ENCODE measurements at places on chromosomes 7 and 10.

DNA sequence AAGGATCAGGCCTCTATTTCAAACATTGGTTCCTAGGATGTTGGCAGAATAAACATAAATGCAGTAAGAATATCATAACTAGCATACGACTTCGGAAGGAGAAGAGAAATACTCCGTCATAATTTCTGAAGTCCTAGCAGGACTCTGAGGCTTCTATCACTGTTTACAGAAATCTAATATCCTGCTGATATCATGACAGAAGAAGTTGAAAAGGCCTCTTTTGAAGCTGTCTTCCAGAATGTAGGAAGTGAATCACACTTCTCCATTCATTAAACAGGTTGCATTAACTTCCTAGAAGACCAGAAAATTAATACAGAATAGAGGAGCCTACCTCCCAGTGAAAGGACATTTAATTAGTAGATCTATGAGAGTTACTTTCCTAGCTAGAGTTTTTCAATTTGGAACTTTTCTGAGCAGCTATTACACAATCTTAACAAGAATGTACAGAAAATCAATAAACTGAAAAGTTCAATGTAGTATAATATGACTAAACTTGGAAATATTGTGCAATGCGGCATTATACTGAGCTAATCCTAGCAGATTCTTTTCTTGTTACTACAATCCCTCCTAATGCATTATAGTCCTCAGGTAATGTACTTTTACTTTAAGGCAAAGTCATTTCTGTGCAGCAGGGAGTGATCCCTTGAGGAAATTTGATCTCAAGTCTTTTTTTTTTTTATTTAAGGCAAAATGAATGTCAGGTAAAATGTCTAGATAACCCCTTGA is 622.6 kb upstream of the CELF2 start:
- DNase-seq, result no peak

- DNase-seq, result no peak
These were observed 83.5 kb downstream of the OTUD1 start for GRCh38 chr10:23522345-23522744.

GRCh38 chr10:71971769-71972555 is 7.8 kb downstream of the CHST3 start:
- DNase-seq, result no peak

- DNase-seq, result no peak
These were observed 208.9 kb downstream of the DNAJB6 start for GRCh38 chr7:157545681-157546060.

DNA sequence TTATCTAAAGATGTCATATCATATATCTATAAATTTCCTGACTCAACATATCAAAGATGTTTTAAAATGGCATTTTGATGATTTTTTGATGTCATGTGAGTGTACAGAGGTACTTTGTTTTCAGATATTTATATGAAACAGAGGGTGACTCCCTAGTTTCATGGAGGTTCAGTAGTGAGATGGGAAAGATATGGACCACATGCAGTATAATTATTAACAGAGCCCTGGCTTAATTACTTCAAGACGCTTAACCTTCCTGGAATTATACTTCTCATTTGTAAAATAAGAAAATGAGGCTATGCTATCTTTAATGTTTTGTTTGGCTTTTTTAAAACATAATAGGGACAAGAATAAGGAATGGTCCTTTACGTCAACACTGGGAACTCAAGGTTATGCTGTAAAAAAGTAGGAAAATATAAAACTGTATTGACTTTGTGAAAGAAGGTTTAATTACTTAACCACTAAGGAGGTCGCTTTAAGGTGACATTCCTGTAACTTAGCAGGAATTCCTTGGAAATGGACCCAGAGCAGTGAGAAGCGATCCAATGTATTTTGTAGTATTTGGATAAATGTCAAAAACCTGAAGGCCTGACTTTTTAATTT is 821.0 kb upstream of the IGFBP3 start:
- DNase-seq, result no peak

GRCh38 chr7:44434201-44434600 is 56.3 kb downstream of the NUDCD3 start:
- no peak for DNase-seq

DNA sequence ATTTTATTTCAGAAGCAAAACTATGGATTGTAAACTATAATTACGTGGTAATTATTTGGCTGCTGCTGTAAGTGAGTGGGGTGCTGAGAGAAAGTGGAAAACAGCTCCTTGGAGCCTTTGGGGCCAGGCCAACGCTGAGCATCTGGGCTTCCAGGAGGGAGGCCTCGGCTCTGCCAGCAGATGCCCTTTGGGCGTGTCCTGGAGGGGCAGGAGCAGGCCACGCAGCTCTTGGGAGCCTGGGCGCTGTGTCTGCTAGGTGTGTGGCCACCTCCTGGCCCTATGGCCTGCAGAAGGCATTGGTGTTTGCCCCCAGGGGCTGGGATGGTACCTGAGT is 423.3 kb downstream of the GLRX3 start:
- DNase-seq, result no peak

DNA sequence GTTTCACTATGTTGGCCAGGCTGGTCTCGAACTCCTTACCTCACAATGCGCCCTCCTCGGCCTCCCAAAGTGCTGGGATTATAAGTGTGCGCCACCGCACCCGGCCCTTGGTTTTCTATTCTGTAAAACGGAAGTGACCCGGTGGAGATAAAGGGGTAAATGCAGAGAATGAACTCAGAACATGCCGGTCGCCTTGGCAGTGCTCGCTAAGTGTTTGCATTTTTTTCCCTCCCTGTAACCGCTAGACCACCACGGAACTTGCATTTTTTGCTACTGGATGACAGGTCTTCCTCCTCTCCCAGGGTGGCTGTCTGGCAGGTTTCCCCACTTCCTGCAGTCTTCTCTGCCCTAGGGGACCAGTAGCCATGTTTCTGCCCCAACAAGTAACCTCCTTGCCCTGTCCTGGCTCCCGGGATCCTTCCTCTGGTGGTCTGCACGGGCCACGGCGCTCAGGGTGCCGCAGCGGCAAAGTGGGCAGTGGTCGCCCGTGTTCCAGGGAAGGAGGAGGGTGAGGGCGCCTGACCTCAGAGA is 18.8 kb upstream of the GNA12 start:
- DNase-seq, result no peak

GRCh38 chr7:110027385-110027784 is 1063.5 kb upstream of the LRRN3 start:
- DNase-seq, result no peak

GRCh38 chr10:103238506-103239252 is 7.0 kb upstream of the RPEL1 start:
- no peak for DNase-seq

DNA sequence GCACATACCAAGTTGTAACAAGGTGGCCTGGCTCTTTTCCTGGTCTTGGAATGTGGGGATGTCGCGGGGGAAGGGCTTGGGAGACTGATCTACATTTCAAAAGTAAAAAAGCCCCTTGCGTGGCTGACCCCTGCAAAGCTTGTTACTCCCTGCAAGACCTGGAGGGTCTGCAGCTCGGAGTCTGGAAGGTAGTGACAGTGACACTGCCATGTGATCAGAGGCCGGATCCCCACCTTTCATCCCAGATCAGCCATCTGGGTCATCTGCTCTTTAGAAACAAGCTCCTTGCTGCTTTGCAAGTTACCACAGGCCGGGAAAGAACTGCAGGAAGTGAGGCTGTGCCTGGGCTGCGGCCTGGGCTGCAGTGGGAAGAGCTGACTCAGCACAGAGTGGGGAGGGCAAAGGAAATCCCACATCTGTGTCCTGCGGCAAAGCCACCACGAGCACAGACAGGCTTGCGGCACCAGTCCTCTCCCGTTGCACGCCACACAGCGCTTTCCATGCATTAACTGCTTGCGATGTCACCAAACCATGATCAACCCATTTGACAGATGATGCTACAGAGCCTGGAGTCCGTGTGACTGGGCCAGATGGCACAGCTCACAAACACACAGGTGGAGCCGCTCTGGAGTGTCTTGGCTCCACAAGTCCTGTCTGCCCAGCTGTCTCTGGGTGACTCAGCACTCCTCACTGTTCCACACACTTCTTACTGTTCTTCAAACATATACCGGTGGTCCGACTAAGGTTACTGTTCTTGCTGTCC is 97.7 kb downstream of the SH3PXD2A start:
- peak; percentile 43 for DNase-seq

DNA sequence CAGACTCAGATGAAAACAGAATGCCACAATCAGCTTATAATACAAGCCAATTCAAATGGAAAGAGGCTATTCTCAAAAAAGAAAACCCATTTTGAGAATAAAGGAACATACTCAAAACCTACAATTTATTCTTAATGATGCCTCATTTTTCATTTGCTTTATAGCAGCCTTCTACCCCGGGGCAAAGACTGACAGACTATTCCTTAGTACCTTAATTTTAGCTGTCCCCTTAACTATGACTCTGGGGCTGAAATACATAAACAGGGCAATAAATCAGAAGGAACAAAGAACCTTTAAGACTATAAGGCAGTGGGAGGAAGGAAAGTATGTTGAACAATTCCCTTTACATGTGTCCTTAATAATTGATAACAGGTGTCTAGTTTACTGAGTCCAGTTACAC is 76.8 kb downstream of the TMEM106B start:
- DNase-seq, result no peak

DNA sequence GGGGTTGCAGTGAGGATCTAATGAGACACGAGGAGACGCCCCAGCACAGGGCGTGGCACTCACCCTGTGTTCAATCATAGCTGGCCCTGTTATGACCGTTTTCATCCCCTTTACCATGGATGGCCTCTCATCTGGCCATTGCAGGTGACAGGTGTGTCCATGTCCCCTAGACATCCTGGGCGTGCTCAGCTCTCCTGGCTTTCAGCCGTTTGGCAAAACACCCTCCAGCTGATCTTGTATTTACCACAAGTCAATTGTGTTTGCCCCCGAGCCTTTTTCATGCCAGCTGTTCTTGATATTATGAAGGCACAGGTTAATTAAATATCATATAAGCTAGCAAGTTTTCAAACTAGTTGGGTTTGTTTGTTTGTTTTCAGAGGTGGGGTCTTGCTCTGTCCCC is 97.1 kb downstream of the CHST15 start:
- DNase-seq, result no peak

- no peak for DNase-seq
These were observed 135.7 kb upstream of the SAMD8 start for GRCh38 chr10:74975758-74976157.

Data from activated CD8-positive, alpha-beta memory T cell treated with anti-CD3 and anti-CD28 coated beads for 4 hours (primary cell).